Right ventricle myocardium inferior (tissue), 1 donor: ENCODE measurements at places on chromosomes 5 and 9.

DNA sequence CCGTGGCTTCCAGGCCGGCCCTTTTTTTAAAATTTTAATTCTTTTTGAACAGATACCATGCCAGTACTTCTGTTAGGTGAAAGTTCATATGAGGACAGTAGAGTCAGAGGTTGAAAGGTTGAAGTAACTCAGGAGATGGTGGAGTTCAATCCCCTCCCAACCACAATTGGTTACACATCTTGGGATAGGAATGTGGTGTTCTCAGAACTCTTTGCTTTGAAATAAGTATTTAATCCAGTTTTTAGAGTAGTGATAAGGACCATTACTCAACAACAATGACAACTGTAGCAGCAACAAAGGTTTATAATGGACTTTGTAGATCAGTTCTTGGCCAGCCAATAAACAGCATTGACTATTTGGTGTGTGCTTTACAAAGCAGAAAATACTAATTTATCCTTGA is 116.0 kb downstream of the ARHGAP26 start:
- DNase-seq = no peak

DNA sequence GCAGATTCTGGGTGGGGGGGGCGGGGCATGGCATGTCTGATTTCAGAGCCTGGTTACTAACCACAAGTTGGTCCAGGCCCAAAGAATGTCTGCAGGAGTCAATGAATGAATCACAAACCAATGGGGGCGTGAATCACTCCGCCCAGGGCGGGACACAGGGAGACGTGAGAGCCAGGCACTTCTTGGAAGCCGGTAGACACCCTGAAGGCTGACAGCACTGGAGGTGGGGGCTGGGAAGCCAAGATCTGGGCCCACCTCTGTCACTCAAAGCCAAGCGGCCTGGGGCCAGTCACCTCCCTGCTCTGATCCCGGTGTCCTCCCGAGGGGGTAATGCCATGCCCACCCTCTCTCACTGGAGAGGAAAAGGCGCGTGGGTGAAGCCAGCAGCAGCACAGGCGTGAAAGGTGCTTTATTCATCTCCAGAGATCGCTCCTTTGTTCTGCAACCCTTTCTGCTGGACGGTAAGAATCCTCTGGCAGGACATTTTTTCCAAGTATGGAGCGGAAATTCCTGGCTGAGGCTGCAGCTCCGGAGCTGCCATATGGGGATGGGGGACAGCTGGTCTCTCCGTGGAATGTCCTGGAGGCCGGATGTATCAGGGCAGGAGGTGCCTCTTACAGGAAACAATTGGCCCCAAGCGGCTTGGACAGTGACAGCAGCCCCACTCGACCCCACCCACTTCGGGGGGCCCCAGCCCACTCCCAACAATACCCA is 85.0 kb downstream of the STK10 start:
- DNase-seq = no peak

GRCh38 chr5:101174981-101175380 is 271.9 kb upstream of the ST8SIA4 start:
- DNase-seq = no peak

GRCh38 chr9:972501-973294 is 3.8 kb upstream of the DMRT3 start:
- DNase-seq = no peak

DNA sequence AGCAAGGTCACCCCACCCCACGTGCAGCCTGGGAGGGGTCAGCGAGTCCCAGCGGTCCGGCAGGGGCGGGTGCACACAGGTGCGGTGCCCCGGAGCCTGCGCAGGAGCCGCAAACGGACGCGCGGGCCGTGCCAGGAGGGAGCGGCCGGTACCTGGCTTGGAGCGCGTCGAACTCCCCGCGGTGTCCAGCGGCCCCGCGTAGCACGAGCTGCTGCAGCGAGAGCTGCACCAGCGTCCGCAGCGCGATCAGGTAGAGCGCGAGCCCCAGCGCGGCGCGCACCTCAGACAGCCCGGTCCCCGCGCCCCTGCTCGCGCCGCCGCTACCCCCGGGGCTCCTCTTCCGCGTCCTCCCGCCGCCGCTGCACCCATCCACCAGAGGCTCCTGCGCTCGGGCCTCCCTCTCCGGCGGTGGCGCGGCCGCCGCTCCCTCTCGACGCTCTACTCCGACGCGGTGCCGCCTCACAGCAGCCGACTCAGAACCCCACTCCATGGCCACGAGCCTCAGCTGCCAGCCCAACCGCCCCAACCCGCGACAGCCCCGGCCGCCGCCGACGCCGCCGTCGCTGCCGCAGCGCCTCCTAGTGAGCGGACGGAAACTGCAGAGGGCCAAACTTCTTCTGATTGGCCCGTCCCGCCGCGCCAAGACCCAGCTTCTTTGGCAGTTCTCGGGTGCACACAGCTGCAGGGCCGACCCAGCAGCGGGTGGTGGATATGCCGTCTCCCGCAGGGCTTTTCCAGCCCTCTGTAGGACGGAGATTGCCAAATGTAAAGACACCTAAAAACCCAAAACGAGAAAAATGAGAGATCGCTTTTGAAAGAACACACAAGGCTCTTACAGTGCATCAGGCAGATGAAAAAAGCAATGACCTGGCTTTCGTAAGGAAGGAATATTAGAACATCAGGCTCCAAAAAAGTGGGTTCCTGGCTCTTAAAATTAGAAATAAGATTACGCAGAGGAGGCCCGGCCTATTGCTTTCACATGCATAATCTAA is at the start of gene ERMP1:
ERMP1 (minus strand) TSS at position 580 of the 992 bp plus-strand sequence; CDS start at position 490, 90 bp downstream.
- DNase-seq = peak; percentile 94

DNA sequence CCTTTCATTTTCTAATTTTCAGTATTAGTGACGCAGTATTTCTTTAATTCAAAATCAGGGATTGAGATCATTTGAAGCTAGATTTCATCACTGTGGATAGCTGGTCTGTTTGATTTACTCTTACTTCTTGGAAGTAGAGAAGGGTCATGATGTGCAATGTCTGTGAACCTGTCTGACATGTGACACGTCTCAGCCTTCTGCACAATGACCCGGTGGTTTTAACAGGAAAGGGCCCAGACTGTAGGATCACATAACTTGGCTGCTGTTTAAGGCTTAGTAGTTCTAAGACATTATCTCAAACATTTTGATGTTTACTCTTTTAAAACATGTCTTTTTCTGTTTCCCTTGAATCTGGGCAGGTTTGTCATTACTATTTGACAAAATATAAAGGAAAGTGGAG is 823.3 kb upstream of the NUDT12 start:
- DNase-seq = no peak

GRCh38 chr5:145752534-145752933 is 82.6 kb downstream of the PRELID2 start:
- no peak for DNase-seq

DNA sequence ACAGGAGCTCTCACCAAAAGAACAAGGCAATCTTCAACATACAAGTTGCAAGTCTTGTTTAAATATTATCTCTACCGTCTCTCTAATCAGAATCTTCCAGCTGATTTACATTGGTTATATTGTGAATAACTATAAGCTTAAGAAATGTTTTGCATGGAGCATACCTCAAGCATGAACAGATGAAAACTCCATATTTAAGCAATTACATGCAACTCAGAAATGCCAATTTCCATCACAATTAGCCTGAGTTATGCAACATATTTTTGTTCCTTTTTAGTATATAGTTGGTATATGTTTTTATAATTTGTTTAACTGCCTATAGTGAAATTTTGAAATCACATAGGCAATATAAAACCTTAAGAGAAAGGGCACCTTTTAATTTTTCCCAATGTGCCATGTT is 142.5 kb downstream of the DENND1A start:
- DNase-seq = no peak

DNA sequence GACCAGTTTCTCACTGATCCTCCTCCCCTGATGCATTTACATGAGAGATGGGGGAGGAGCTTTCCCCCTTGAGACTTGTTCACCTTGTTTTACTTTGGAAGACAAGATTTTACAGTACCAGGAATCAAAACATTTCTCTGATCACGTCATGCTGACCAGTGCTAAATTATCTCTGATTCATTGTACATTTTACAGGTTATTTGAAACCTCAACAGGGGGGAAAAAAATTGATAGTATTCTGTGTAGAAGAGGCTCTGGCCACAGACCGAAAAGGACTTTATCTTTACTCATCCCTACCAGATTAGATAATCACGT is 133.9 kb downstream of the GRIA1 start:
- DNase-seq = no peak

DNA sequence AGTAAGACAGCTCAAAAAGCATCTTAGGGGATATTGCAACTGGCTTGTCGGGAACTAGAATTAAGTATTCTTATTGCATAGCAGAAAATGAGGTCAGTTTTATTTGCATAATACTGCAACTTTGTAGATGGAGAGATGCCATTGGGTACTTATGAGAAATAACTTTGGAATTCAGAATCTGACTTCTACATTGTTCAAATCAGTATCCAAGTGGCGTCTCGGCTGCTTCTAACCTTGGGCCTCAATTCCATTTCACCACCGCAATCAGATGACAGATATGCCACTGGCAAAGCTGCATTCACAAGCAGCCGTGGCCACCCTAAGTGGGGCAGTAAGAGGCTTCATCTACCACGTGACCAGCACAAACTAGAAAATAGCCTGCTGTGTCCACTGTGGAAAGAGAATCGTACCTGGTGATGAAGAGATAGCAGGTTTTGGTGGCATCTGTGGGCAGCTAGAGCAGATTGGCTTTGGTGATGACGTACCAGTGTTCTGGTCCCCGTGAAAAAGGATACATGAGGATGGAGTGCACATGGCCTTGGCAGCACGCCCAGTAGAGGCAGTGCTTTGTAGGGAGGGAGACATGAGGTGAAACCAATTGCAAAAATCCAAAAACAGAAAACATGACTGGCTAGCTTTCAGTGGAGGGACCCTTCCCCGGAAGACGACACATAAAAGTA is 116.6 kb downstream of the KLHL3 start:
- peak; percentile 84 for DNase-seq

DNA sequence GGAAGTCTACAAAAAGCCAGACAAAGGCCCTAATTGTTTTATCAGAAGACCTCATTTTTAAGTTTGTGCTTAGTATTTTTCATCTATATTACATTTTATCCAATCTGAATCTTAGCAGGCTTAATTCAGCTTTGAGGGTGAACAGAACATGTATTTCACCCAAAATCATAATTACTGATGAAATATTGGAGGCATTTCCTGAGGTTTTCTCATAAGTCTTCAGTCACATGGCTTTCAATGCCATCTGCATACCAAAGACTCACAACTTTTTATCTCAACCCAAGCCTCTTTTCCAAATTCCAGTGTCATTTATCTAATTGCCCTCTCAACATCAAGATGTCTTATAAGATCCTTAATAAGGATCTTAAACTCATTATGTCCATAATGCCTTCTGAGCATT is 150.8 kb downstream of the TTC39B start:
- DNase-seq = no peak

DNA sequence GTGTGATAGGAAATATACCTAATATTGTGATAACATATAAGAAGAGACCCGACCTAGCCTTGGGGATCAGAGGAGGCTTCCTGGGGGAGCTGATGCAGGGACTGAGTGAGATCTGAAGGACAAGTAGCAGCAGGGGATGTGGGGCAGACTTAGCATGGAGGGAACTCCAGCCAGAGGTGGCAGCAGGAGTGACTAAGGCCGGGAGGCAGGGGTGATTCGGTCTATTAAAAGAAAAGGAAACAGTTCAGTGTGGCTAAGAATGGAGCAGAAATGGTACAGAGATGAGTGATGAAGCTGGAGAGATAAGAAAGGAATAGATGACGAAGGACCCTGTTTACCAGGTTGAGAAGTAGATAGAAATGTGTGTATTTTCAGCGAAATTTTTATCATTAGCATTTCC is 408.8 kb downstream of the ENC1 start:
- DNase-seq = no peak

- peak; percentile 76 for DNase-seq
Measured at GRCh38 chr5:173866243-173866857, 21.8 kb upstream of the CPEB4 start.

GRCh38 chr5:134608555-134608954 is 24.1 kb downstream of the SAR1B start:
- DNase-seq = no peak
